ENCODE measurements at places on chromosomes 5 and 9.
A peak's percentile ranks its signal among the peaks of the same experiment; 100 is the strongest.

- no peak for DNase-seq
Observed at GRCh38 chr5:30000231-30000630, 1193.3 kb upstream of the CDH6 start.

DNA sequence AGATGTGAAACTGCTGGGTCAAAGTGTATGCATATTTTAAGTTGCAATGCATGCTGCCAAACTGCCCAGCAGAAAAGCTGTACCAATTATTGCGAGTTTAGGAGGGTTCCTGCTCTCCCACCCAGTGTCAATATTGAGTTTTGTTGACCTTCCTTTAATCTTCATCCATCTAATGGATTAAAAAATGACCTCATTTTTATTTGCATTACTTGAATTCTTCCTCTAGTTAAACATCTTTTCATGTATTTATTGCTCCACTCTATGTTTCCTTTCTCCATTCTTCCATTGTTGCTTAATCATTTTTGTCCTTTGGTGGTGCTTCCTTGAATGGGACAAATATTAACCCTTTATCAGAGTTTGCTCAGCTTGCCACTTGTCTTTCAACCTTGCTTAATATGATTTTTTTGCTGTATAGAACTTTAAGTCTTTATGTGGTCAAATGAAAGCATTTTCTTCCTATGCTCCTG is 32.4 kb downstream of the TLE1 start:
- no peak for DNase-seq

- no peak for DNase-seq
Observed at GRCh38 chr5:172745838-172746237, 25.2 kb downstream of the DUSP1 start.

DNA sequence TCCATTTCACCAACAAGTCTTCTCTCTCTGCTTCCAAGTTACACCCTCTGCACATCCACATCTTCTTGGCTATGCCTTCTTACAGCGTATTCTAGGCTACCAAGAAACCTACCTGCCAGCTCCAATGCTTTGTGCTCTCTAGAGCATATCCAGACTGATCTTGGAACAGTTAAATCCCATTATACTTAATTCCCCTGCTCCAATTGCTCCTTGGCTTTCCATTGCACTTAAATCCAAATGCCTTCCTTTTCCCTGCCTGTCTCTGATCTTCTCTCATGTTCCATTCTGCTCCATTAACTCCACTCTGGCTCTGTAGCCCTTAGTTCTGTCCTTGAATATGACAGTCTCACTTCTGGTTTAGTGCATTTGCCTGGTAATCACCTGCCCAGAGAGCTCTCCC is 322.4 kb downstream of the LRRC70 start:
- DNase-seq = no peak

DNA sequence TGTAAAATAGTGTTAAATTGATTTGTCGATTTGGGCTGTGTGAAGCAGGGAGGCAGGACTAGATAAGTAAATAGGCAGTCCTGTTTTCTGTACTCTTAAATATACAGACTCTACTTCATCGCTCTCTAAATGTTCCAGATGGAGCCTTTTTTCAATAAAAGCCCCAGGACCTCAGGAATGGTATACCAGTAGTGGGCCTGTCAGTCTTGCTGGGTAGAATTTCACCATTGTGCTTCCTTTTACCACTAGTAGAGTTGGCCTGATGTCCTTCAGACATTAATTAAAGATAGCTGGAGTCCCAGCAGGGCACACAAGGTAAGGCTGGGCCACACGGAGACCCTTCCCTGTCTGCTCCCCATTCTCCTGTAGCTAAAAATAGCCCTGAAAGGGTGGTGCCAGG is 6.0 kb downstream of the SNX18 start:
- no peak for DNase-seq

- peak; percentile 49 for DNase-seq
Observed at GRCh38 chr5:133147411-133147810, 95.6 kb downstream of the HSPA4 start.

- no peak for DNase-seq
Observed at GRCh38 chr5:89041249-89041779, 158.3 kb upstream of the MEF2C start.

DNA sequence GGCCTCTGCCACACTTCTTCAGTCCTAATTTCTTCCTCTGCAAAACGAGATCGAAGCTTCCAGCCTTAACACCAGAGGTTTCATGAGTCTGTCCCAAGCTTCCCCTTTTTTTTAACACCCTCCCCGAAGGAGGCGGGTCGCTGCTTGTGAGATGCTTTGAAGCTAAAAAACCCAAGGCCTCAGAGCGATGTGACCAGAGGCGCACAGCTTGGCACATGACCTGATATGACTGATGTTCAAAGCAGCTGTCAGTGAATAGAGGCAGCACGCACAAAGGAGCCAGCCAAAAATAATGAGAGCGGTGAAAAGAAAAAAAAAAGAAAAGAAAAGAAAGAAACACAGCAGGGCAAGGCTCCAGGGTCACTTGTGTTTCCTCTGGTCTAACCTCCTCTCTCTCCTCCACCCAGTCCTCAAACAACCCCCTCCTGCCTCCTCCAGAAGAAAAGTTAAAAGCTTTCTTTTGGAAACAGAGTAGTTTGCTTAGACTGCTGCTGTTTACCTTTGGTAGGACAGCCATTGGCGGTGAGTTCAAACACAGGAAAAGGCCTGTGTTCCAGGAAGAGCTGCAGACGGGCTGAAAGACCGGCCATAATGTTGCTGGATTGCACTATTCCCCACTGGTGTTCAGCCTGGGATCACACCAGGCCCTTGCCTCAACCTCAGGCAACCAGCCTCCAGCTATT is 10.9 kb upstream of the ZNF366 start:
- no peak for DNase-seq

- DNase-seq = peak; percentile 73
Observed at GRCh38 chr9:112774006-112774996, 23.7 kb downstream of the SNX30 start.

GRCh38 chr9:104831681-104832080 is 67.8 kb downstream of the NIPSNAP3B start:
- DNase-seq = peak; percentile 91

- DNase-seq = no peak
Observed at GRCh38 chr9:113664181-113664875, 200.8 kb downstream of the RGS3 start.

GRCh38 chr5:1633605-1634336 is 110.0 kb upstream of the LPCAT1 start:
- peak; percentile 43 for DNase-seq

- no peak for DNase-seq
Observed at GRCh38 chr9:79621916-79622575, 50.3 kb downstream of the TLE4 start.

DNA sequence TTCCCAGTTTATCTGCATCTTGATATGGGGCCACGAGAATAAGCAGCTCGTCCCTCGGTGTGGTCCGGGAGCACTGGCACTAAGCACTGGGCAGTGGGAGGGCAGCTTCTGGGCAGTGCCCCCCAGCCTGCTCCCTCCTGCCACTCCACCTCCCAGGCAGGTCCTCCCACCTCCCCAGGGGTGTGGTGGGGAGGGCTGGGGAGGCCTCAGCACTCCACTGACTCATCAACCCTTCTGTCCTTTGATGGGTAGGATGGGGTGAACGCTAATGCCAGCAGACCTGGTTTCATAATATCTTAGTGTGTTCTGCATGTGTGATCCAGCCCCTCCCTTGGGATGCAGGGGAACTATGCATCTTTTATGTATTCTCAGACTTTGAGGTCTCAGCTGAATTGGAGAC is 62.2 kb upstream of the GNE start:
- no peak for DNase-seq

DNA sequence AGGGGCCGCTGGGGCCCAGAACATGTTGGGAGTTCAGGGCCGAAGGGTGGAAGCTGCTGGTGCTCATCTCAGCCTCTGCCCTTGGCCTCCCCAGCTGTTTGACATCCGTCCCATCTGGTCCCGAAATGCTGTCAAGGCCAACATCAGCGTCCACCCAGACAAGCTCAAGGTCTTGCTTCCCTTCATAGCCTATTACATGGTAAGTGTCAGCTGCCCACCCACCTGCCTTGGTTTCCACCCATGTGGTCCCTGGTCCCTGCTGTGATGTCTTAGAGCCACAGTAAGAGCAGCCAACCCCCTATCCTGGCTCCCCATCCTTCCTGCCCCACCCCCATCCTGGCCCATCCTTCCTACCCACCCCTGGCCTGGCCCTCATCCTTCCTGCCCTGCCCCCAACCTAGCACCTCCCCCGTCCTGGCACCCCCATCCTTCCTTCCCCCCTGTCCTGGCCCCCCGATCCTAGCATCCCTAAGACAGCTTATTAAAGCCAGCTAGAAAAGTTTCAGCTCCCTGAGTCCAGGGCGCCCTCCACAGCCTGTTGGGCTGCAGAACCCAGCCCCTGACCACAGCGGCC is 9.7 kb upstream of the CEL start:
- no peak for DNase-seq

DNA sequence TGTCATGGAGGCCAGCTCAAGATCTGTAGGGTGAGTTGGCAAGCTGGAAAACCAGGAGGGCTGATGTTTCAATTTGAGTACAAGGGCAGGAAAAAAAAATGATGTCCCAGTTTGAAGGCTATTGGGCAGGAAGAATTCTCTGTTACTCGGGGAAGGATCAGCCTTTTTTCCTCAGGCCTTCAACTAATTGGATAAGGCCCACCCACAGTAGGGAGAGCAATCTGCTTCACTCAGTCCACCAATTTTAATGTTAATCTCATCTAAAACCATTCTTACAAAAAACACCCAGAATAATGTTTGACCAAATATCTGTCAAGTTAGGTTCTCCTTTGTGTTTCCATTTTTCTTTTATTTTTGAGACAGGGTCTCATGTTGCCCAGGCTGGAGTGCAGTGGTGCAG is 382.4 kb downstream of the ARRDC3 start:
- no peak for DNase-seq

- DNase-seq = peak; percentile 97
Observed at GRCh38 chr9:95815133-95815532, 60.4 kb upstream of the ERCC6L2 start.

DNA sequence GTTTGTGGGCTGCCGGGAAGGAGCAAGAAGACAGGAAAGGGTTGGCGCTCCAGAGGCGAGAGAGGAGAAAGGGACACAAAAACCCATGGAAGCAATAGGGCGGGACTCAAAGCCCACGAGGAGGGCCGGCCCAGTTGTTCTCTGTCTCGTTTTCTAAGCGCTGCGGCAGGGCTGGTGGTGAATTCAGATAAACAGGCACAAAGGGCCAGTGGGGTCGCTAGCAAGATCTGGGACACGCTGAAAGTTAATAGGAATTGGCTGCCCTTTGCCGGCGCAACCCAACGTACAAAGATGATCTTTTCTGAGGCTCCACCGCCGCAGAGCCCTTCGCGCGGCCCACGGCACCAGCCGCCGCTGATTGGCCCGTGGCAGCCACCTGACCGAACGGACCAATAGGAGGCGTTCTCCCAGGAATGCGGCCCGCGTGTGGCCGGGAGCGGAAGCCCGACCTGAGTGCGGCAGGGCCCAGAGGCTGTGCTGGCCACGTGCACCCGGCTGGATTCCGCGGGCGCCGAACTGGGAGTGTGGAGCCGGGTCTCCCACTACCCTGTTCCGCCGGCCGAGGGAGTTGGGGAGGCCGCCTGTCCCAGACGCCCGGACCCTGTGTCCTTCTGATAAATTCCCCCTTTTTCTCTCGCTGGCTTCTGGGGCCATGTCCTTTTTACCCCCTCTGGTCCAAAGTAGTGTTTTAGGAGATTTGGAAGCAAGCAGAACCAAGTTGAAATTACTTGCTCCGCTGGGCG is 16.8 kb upstream of the NSD1 start:
- peak; percentile 86 for DNase-seq

DNA sequence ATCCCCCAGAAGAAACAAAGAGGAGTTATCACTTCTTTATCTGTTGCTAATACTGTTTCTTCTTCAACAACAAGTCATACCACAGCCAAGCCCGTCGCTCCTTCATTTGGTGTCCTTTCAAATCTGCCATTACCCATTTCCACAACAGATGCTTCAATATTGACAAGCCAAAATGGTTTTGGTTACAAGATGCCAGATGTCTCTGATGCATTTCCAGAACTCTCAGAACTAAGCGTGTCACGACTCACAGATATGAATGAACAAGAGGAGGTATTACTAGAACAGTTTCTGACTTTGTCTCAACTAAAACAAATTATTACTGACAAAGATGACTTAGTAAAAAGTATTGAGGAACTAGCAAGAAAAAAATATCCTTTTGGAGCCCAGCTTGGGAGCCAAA is 16.0 kb upstream of the HAND1 start:
- no peak for DNase-seq

GRCh38 chr9:31104249-31104648 is 1280.2 kb upstream of the ACO1 start:
- no peak for DNase-seq

- DNase-seq = no peak
Observed at GRCh38 chr5:86374611-86375010, 243.1 kb upstream of the COX7C start.

GRCh38 chr9:37531699-37532098 is 44.5 kb downstream of the FBXO10 start:
- no peak for DNase-seq

GRCh38 chr9:137297966-137298365 is 4.1 kb downstream of the NRARP start:
- DNase-seq = no peak
